Activated CD8-positive, alpha-beta memory T cell treated with anti-CD3 and anti-CD28 coated beads, Interleukin-2, amount 10 ng/mL, durations not matched to agents 7 days and 5 days (primary cell): ENCODE measurements at places on chromosomes 11 and 22. TPM values are rescaled to one million over a fixed set of nuclear protein-coding genes. Genes with fewer than 3 reads are reported as not detected.

DNA sequence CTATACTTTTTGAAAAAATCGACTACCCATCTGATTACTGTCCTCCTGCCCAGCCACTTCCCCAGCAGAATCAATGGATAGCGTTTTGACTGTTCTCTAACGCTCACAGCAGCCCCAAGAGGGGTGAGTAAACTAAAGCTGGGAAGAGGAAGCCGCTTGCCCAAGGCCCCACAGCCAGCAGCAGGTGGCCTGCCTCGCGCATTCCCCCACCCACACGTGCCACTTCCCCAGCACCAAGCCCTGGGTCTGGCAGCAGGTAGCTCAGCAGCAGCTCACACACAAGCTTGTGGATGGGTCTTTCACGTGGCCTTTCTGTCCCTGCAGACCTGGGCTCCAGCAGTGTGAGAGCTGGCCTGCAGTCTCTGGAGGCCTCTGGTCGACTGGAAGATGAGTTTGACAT, 34.3 kb downstream of the TOM1 start:
- no peak overlapping the region for H3K4me3 ChIP-seq
- DNase-seq = no peak
- peaks cover 2% of the 10 kb centered on the region for H3K36me3 ChIP-seq
- H3K4me1 ChIP-seq = peaks cover 37% of the 10 kb centered on the region

- H3K4me3 ChIP-seq = no peak overlapping the region
- H3K27me3 ChIP-seq = peaks cover 7% of the 10 kb centered on the region
- no peaks in the 10 kb centered on the region for H3K4me1 ChIP-seq
- peaks cover 5% of the 10 kb centered on the region for H3K36me3 ChIP-seq
These were observed 69.8 kb downstream of the FBLN1 start for GRCh38 chr22:45572444-45572843.

The PHLDA2 gene
- total RNA-seq = 3.6 TPM

DNA sequence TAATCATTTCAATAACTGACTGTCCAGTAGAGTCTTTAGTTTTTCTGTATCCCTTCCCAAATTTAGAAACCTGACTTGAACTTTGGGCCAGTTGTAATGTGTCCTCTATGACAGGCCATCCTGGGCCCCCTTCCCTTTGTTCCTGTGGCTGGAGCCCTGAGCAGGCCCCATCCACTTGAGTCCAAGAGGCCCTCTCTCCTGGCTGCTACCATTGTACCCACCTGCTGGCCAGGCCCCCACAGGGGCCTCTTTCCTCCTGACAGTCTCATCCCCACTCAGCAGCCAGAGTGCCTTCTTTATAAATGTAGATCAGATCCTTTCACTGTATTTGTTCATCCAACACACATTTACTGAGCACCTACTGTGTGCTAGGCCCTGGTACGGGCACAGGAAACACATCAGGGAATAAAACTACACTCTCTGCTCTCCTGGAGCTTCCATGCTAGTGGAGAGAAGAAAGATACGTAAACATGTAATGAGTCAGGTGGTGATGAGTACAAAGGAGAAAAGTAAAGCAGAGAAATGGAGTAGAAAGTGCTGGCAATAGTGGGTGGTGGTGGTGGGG, 2.7 kb upstream of the LRP5 start:
- H3K27me3 ChIP-seq = peaks cover 29% of the 10 kb centered on the region
- peaks cover 2% of the 10 kb centered on the region for H3K36me3 ChIP-seq
- no peak overlapping the region for H3K4me3 ChIP-seq
- DNase-seq = no peak
- no peak overlapping the region for H3K27ac ChIP-seq

The PGA5 gene
- not detected for total RNA-seq

The OR52R1 gene
- not detected for total RNA-seq

The PATE2 gene
- not detected for total RNA-seq

The PATE1 gene
- total RNA-seq = not detected

DNA sequence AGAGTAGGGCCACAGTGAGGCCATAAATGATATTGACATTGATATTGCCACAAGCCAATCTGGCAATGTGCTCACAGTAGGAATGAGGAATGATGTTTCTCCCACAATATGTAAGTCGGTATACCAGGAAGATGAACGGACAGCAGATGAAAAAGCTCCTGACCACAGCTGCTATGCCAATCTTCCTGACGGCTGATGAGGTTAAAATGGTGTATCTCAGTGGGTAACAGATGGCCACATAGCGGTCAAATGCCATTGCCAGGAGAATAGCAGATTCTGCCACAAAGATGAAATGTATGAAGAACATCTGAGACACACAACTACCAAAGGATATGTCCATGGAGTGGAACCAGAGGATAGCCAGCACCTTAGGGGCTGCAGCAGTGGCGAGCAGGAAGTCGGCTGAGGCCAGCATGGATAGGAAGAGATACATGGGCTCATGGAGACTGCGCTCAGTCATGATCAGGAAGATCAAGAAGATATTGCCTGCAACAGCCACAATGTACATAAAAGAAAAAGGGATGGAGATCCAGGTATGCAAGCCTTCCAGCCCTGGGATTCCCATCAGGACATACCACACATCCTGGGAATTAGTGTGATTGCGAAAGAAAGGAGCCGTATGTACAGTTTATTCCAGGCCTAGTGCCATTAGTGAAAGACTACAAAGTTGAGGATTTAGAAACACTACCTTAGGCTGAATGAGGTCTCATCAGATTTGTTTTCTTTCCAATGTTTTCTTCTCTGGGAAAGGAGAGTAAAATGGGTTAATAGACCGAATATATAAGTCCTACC, 22.2 kb downstream of the OR51V1 start:
- no peaks in the 10 kb centered on the region for H3K27me3 ChIP-seq
- no peaks in the 10 kb centered on the region for H3K36me3 ChIP-seq
- DNase-seq = no peak
- no peak overlapping the region for H3K27ac ChIP-seq

- H3K27ac ChIP-seq = no peak overlapping the region
- no peaks in the 10 kb centered on the region for H3K36me3 ChIP-seq
- no peaks in the 10 kb centered on the region for H3K27me3 ChIP-seq
- DNase-seq = no peak
These were observed 223.5 kb upstream of the BLID start for GRCh38 chr11:122339436-122340060.

The FREY1 gene
- total RNA-seq = 1.5 TPM

DNA sequence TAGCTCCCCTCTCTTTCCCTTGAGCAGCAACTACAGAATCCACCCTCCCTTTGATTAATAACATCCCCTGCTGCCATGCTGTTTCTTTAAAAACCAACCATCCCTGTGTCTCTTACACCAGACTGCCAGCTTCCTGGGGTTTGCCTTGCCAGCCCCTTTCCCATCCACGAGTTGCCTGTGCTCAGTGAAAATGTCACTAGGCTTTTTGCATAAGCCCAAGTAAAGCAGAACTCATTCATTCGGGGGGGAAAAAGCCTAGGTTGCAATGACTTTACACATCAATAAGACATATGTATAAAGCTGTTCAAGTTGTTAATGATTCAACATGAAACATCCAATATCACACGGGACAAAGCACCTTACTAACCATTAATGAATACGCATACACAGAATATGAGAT, 398.7 kb downstream of the OPCML start:
- no peak overlapping the region for H3K4me3 ChIP-seq
- H3K27me3 ChIP-seq = peaks cover 3% of the 10 kb centered on the region
- H3K4me1 ChIP-seq = no peaks in the 10 kb centered on the region
- no peaks in the 10 kb centered on the region for H3K36me3 ChIP-seq
- no peak overlapping the region for H3K27ac ChIP-seq

DNA sequence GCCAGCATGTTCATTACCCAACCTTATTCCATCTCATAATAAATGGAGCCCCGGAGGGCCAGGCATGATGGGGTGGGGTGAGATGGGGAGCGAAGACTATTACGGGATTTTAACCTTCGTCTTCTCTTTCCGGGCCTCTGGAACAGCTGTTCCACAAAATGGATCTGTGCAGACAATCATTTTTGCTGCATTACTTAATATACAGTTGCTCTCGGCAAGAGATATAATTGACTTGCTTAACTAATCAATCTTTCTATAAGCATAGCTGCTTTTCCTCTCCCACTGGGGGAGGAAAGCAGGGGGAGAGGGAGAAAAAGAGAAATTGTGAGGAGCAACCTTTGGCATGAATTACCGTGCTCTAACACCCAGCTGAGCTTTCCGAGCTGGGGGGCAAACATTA, 440.4 kb downstream of the BUD13 start:
- H3K4me3 ChIP-seq = no peak overlapping the region
- peak; percentile 9 for DNase-seq
- no peaks in the 10 kb centered on the region for H3K4me1 ChIP-seq
- no peaks in the 10 kb centered on the region for H3K36me3 ChIP-seq

The BEST1 gene
- total RNA-seq = not detected

DNA sequence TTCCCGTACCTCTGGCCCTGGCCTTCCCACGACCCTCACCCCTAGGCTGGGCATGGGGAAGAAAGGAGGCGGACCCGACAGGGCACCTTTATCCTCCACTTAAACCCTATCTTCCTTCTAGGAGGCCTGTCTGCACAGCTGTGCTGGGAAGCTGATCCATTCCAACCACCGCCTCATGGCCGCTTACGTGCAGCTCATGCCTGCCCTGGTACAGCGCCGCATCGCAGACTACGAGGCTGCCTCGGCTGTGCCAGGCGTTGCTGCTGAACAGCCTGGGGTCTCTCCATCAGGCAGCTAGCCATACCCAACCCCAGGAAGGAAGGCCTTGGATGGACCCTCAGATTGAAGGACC, 599 bp downstream of the TIMM10B start:
- H3K36me3 ChIP-seq = peaks cover 21% of the 10 kb centered on the region
- H3K4me3 ChIP-seq = peak overlapping the region; percentile 86
- no peak for DNase-seq
- H3K27me3 ChIP-seq = no peaks in the 10 kb centered on the region
- peak overlapping the region; percentile 95 for H3K27ac ChIP-seq
- H3K4me1 ChIP-seq = peaks cover 32% of the 10 kb centered on the region

- H3K36me3 ChIP-seq = no peaks in the 10 kb centered on the region
- H3K27me3 ChIP-seq = peaks cover 32% of the 10 kb centered on the region
- H3K27ac ChIP-seq = no peak overlapping the region
- no peak overlapping the region for H3K4me3 ChIP-seq
- H3K4me1 ChIP-seq = peaks cover 4% of the 10 kb centered on the region
These were observed 81.9 kb upstream of the SLC25A18 start for GRCh38 chr22:17481424-17481823.

The PATL1 gene
- 56.7 TPM for total RNA-seq

- H3K4me3 ChIP-seq = no peak overlapping the region
- DNase-seq = no peak
- no peaks in the 10 kb centered on the region for H3K4me1 ChIP-seq
These were observed 255.5 kb downstream of the DYNC2H1 start for GRCh38 chr11:103364687-103365086.

The NNMT gene
- total RNA-seq = not detected

DNA sequence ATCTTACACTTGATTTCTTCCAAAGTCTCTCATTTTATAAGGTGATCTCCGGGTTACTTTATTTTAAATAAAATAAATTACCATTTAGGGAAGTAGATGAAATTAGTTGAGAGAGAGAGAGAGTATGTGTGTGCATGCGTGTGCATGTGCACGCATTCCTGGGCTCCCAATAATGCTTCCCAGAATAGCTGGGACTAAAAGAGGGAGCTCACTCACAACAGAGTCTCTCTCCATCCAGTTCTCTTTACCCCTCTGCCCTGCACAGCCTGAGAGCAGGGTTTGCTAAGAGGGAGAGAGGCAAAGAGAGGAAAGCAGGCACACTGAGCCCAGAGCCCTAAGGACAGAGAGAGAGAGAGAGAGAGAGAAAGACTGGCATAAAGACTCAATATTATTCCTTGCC, 11.3 kb upstream of the TRIM44 start:
- H3K4me3 ChIP-seq = no peak overlapping the region
- H3K27me3 ChIP-seq = peaks cover 48% of the 10 kb centered on the region
- no peak overlapping the region for H3K27ac ChIP-seq
- H3K4me1 ChIP-seq = no peaks in the 10 kb centered on the region
- no peaks in the 10 kb centered on the region for H3K36me3 ChIP-seq
- no peak for DNase-seq

DNA sequence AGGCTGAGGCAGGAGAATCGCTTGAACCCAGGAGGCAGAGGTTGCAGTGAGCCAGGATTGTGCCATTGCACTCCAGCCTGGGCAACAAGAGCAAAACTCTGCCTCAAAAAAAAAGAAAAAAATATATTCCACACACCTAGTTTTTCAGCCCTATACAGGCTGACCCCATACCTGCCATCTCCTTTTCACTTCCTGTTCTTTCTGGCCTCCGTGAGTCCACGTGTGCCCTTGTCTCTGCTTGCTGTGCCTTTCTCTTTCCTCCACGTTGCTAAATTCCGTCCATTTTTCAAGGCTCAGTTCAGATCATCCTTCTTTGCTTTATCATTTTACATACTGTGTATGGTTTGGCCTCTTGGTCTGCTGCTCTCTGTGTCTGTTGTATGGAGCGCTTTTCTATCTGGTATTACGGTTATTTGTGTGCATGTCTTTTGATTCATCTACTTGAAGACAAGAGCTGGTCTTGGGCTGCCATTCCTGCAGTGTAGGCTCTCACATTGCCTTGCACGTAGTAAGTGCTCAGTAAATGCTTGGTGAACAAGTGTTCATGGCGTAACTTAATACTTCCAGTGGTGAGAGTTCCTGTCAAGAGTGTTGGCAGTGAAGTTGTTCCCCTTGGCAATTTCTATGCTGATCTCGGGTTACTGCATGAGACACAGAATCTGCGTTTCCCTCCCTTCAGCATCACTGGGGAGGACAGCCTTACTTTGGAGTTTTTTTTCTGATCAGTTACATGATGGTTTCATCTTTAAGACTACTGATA, 57.5 kb downstream of the PTPRJ start:
- no peak for DNase-seq
- H3K4me1 ChIP-seq = peaks cover 58% of the 10 kb centered on the region
- H3K27me3 ChIP-seq = no peaks in the 10 kb centered on the region
- H3K4me3 ChIP-seq = no peak overlapping the region
- peaks cover 44% of the 10 kb centered on the region for H3K36me3 ChIP-seq

The POLDIP3 gene
- 81.8 TPM for total RNA-seq

GRCh38 chr11:118049771-118050170, 27.1 kb upstream of the TMPRSS4 start:
- no peak overlapping the region for H3K4me3 ChIP-seq
- H3K36me3 ChIP-seq = no peaks in the 10 kb centered on the region
- H3K4me1 ChIP-seq = peaks cover 86% of the 10 kb centered on the region
- peak overlapping the region; percentile 74 for H3K27ac ChIP-seq
- no peaks in the 10 kb centered on the region for H3K27me3 ChIP-seq
- peak; percentile 39 for DNase-seq

The LRRC75B gene
- total RNA-seq = 2.1 TPM

The MADD gene
- total RNA-seq = 91.2 TPM

GRCh38 chr11:3824714-3825472, 15.9 kb downstream of the RHOG start:
- peaks cover 20% of the 10 kb centered on the region for H3K4me1 ChIP-seq
- H3K27ac ChIP-seq = peak overlapping the region; percentile 3
- no peak overlapping the region for H3K4me3 ChIP-seq
- H3K27me3 ChIP-seq = no peaks in the 10 kb centered on the region
- DNase-seq = peak; percentile 90
- peaks cover 19% of the 10 kb centered on the region for H3K36me3 ChIP-seq

- peaks cover 14% of the 10 kb centered on the region for H3K4me1 ChIP-seq
- H3K36me3 ChIP-seq = no peaks in the 10 kb centered on the region
- peaks cover 3% of the 10 kb centered on the region for H3K27me3 ChIP-seq
- no peak overlapping the region for H3K4me3 ChIP-seq
- no peak overlapping the region for H3K27ac ChIP-seq
These were observed 28.2 kb downstream of the GGT5 start for GRCh38 chr22:24216541-24217209.

The TMEM151A gene
- total RNA-seq = not detected

The C11orf65 gene
- not detected for total RNA-seq

The MS4A3 gene
- total RNA-seq = not detected

GRCh38 chr11:129248618-129249017, 56.5 kb upstream of the ARHGAP32 start:
- H3K36me3 ChIP-seq = no peaks in the 10 kb centered on the region
- H3K27ac ChIP-seq = no peak overlapping the region
- no peak for DNase-seq
- no peak overlapping the region for H3K4me3 ChIP-seq
- no peaks in the 10 kb centered on the region for H3K27me3 ChIP-seq
- H3K4me1 ChIP-seq = peaks cover 4% of the 10 kb centered on the region

GRCh38 chr11:69443968-69444364, 37.5 kb upstream of the LINC01488 start:
- peaks cover 4% of the 10 kb centered on the region for H3K4me1 ChIP-seq
- no peaks in the 10 kb centered on the region for H3K36me3 ChIP-seq
- no peak overlapping the region for H3K27ac ChIP-seq
